ENCODE measurements at places on chromosomes 1 and 21.

- no peak for DNase-seq
Observed at GRCh38 chr1:62407398-62408009, 29.3 kb upstream of the USP1 start.

DNA sequence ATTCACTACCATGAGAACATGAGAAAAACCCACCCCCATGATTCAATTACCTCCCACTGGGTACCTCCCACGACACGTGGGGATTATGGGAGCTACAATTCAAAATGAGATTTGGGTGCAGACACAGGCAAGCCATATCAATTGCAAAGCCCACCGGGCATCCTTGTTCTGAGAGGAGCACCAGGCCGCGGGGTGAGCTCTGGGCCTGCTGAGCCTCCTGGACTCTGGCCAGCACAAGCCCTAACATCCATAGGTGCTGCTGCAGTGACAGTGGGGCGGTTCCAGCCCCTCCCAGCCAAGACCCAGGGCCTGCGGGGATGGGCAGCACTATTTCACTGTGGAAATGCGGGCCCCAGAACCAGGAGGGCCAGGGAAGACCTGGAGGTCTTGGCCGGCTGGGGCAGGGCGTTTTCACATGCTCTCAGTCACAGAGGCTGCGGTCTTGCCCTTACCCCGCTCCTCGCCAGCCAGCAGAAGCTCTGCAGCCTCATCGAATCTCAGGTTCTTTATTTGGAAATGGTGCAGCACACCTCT, 103.8 kb downstream of the PCBP3 start:
- no peak for DNase-seq

DNA sequence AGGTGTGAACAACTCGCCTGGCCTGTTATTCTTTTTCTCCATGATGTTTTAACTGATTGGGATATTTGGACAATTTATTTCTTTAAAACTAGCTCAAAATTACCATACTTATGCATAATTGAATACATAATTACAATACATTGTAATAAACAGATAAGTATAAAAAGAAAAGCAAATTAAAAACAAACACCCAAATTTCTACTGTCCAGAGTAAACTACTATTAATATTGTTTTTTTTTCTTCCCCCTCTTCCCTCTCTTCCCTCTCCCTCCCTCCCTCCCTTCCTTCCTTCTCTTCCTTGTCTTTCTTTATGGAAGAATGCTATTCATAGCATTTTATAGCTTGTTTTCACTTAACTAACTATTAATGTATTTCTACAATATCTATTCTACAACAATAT, 117.7 kb upstream of the IVNS1ABP start:
- DNase-seq: no peak

DNA sequence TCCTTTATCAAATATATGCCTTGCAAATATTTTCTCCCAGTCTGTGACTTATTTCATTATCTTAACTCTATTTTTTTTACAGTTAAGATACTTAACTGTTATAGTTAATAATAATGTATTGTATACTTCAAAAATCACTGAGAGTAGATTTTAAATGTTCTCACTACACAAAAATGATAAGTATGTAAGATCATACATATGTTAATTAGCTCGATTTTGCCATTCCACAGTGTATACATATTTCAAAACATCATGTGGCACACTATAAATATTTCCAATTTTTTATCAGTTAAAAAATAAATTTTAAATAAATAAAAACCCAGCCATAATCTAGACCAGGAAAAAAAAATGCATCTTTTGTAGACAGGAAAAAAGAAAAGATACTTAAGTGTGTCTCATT, 27.2 kb downstream of the CTTNBP2NL start:
- DNase-seq: no peak

Data from esophagus squamous epithelium (tissue), 5 donors.